ENCODE measurements at places on chromosomes 16 and 17.

- no peak for DNase-seq
These were observed 49.4 kb downstream of the BEAN1 start for GRCh38 chr16:66476328-66477027.

DNA sequence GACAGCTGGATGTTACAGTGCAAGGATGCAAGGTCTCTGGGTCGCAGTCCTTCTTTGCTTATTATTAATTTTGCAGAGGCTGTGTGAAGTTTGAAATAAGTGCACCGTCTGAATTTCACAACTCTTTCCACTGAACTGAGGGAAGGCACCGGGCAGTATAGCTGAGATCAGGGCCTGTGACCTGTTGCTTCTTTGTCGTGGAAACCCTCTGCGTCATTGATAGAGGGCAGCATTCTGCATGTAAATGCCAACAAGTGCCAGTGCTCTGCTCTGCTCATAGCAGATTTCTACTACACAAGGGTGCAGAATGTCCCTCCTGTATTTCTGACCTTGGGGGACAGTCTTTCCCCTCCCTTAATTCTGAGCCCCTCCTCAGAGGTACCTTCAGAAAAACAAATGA, 26.0 kb downstream of the CD300LF start:
- DNase-seq, result no peak

GRCh38 chr17:2937331-2938003, 125.9 kb downstream of the OR1D5 start:
- DNase-seq, result no peak

DNA sequence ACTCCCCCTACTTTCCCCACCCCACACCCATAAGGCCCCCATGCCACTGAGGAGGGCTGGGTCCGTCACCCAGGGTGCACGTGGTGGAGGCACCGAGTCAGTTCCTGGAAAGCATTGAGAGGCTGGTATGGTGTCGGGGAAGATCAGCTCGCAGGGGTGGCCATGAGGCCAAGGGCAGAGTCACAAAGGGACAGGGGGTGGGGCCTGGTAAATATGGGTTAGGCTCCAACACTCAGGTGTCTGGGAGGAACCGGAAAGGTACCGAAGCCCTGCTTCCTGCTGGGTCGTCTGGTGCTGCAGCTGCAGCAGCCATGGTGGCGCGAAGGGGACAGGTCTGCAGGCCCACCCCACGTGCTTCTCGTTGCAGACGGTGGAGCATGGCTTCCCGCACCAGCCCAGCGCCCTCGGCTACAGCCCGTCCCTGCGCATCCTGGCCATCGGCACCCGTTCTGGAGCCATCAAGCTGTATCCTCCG, 30.2 kb downstream of the LLGL2 start:
- DNase-seq, result no peak

DNA sequence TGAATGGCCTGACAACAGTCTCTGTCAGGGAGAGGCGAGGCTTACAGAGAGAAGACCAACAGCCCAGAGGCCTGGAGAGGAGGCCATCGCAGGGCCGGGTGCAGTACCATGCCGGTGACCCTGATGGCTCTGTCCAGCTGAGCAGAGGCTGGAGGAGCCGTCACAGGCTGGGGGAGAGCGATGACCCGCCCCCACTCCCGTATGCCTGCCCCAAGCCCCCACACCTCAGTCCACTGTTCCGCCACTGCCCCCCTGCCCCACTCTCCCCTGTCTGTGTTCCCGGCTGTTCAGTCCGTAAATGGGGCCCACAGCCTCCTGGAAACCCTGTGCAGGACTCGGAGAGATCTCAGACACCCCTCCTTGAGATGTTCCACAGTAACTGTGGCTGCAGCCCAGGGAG, 12.8 kb upstream of the FAM83G start:
- DNase-seq, result no peak

- DNase-seq, result no peak
These were observed 66.1 kb downstream of the PLD6 start for GRCh38 chr17:17139972-17140589.

- no peak for DNase-seq
These were observed 8.4 kb upstream of the ZNF747 start for GRCh38 chr16:30543067-30543466.

DNA sequence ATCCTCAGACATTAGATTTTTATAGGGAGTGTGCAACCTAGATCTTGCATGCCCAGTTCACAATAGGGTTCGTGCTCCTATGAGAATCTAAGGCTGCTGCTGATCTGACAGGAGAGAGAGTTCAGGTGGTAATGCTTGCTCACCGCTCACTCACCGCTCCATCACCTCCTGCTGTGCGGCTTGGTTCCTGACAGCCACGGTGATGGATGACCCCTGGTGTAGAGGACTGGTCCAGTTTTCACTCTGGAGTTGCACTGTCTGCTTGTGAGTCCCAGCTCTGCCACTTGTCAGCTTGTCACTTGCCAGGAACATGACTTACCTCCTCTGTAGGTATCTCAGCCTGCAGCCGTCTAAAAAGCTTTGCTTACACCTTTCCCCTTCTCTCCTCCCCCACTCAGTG, 214.6 kb downstream of the SNX29 start:
- no peak for DNase-seq

- no peak for DNase-seq
These were observed 27.0 kb upstream of the SLC25A19 start for GRCh38 chr17:75316253-75316652.

DNA sequence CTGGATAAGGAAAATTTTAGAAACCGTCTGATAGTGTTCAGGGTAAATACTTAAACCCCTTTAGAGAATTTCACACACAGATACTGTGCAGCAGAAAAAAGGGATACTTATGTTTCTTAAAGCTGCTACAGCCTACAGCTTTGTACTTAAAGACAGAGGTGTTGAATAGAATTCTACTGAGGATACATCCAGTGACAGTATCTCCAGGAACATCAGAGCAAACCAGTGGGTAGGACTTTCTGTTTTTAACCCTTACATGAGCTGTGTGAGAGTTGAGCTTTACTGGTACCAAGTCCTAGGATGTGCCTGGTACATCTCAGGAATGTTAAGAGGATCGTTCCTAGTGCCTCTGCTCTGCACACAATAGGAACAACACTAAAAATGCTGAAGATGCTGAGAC, 191.5 kb downstream of the FTO start:
- no peak for DNase-seq

GRCh38 chr17:7836596-7837407, 2.8 kb downstream of the KDM6B start:
- peak; percentile 89 for DNase-seq

GRCh38 chr17:42311240-42312034, 23.1 kb downstream of the STAT5A start:
- DNase-seq, result peak; percentile 83

- no peak for DNase-seq
These were observed 34.8 kb downstream of the SOST start for GRCh38 chr17:43723697-43724359.

DNA sequence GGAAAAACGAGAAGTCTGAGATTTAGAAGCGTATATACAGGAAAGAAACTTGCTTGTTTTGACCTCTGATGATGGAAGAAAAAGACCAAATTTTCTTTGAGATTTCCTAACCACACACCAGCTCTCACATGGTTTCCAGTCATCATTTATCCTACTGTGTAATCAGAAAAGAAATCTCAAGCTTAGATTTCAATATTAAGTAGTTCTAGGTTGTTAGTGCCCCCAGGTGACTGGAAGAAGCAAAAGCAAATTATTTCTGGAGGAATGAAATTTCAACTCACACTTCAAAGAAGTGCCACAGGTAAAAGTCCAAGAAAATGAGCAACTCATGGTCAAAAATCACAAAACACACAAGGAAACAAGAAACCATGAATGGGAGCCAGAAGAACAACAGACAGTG, 51.8 kb upstream of the KDM6B start:
- no peak for DNase-seq

DNA sequence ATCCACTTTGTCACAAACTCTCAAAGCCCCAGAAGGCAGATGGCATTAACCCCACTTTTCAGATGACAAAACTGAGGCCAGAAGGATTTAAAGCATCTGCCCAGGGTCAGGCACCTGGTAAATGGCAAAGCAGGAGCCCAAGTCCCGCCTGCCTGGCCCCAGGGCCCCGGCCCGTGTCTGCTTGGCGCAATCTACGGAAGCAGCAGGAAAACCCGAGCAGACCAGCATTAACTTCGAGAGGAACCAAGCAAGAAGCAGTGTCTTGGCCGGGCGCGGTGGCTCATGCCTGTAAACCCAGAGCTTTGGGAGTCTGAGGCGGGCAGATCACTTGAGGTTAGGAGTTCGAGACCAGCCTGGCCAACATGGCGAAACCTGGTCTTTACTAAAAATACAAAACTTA, 21.6 kb downstream of the RTN4RL1 start:
- DNase-seq, result no peak

DNA sequence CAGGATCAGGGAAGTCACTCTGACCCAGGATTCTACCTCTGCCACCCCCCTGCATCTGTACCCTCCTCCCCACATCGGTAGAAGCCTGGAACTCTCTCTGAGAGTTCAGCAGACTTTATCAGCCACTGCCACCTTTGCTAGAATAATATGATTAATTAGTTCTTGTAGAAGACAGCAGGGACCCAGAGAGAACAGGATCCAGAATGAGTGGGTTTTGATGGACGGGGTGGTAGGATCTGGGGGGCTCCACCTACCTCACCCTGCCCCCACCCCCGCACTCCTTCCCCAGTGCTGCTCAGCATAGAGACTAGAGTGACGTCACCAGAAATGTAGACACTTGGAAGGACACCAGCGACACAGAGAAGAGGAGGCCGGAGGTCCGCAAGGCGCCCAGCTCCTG, 33.5 kb downstream of the ABCC6 start:
- DNase-seq, result no peak

DNA sequence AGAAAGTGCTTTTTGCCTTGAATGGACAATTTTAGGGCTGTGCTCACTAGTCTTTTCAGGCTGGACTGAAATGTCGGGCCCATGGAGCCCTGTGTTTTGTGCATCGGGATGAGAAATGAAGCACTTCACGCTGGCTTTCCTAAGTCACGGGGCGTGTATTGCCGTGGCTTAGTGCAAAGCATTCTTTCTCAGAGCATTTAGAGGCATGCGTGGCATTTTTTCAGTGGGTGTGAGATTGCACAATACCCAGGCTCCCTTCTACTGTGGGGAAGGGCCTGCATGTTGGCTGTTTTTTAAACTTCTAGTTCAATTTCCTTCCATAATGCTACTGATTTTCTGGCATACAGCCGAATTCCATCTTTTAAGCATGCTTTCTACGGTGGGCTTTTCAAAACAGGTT, 12.6 kb upstream of the POLR3E start:
- no peak for DNase-seq

GRCh38 chr17:49548506-49549310, 27.0 kb upstream of the NXPH3 start:
- no peak for DNase-seq

- peak; percentile 71 for DNase-seq
These were observed 8.5 kb downstream of the ALOXE3 start for GRCh38 chr17:8109661-8110455.

GRCh38 chr16:2895813-2896212, 12.8 kb downstream of the FLYWCH2 start:
- no peak for DNase-seq

DNA sequence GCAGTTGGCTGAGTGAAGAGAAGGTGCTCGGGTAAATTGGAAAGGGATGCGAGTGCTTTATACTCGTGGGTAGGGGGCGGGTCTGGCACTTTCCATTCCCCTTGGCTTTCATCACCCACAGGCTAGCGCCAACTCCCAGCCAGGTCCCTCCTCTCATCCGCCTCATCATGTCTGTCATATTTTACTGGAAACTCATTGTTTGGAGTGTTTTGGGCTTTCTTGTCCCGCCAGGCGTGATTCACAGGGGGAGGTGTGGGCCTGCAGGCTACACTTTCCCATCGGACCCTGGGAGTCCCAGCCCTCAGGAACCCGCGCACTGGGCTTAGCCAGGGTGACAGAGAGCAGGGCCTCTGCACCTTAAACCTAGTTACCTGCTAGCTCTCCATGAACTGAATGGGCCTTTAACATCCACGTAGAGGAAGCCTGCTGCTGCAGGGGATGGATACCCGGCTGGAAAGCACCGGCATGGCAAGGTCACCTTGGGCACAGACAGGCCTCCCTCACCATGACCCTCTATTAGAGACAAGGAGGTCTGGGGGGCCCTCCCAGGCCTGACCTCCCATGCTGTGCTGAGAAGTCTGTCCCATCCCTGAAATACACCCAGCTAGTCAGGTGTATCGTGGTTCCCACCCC, at the start of gene KRT14:
TSS of gene KRT14 (minus strand) at position 33 of the 633 bp plus-strand sequence. CDS start 61 bp downstream, outside the sequence.
- no peak for DNase-seq

DNA sequence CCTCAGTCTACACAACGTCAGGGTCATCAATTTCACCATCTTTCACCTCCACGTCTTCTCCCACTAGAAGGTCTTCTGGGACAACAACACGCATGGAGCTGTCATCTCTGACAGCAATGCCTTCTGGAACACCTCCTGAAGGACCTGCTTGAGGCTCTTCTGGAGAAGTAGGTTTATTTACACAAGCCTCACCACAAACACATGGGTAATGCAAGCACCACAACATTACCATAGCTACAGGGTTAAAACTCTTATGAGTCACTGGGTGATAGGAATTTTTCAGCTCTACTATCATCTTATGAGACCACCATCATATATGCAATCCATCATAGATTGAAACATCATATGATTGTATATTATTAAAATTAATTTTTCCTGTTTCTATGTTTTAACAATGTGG, 215.4 kb downstream of the CHD9NB start:
- DNase-seq, result no peak

DNA sequence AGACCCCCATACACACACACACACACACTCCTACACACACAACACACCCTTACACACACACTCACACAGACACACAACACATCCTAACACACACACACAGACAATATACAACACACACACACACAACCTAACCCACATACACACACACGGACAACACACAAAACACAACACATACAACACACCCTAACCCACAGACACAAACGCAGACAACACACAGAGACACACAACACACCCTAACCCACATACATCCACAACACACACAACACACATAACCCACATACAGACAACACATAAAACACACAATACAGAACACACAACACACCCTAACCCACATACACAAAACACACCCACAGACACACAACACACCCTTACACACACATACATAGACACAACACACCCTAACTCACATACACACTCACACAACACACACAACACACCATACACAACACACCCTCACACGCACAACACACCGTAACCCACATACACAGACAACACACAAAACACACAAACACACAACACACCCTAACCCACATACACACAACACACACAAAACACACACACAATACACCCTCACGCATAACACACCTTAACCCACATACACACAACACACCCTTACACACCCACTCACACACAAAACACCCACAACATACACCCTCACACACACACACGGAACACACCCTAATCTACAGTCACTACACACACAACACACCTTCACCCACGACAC, 4.4 kb downstream of the ASGR1 start:
- no peak for DNase-seq

Measured in right forelimb (tissue), 1 donor.